ENCODE measurements at places on chromosomes 7 and 10.

DNA sequence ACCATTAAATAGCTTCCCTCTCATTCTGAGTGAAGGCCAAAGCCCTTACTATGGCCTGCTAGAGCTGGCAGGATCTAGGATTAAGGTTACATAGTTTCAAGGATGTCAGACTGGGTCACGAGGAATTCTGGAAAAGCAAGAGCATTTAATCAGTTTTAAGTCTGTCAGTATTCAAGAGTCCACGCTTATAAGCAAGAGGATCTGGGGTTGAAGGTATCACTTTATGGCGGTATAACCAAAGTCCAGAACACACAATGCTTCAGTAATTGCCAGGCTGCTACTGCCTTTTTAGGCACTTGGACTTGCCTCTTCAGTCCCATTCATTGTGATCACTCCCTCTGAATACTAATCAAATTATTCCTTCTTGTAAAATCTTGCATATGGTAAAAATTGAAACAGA lies 101.0 kb downstream of the HBP1 start:
- no peak for DNase-seq

DNA sequence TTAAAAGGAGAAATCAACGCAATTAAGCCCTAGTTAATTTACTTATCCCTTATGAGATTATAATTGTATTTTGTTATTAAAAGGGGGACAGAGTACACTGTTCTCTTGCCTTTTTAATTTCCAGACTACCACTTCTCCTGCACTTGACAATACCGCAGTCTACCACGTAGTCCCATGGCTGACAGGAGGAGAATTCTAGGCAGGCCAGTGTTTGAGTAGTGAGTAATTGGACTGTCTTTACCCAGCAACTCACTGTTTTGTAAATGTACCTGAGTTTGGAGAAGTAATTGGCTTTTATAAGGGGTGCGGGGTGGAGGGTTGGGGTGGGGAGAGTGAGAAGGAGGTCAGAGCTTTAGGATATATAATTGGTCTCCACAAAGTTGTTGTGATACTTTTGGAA lies 85.4 kb downstream of the CFTR start:
- no peak for DNase-seq

- DNase-seq: no peak
These were observed 9.2 kb upstream of the CPA1 start for GRCh38 chr7:130371046-130371445.

DNA sequence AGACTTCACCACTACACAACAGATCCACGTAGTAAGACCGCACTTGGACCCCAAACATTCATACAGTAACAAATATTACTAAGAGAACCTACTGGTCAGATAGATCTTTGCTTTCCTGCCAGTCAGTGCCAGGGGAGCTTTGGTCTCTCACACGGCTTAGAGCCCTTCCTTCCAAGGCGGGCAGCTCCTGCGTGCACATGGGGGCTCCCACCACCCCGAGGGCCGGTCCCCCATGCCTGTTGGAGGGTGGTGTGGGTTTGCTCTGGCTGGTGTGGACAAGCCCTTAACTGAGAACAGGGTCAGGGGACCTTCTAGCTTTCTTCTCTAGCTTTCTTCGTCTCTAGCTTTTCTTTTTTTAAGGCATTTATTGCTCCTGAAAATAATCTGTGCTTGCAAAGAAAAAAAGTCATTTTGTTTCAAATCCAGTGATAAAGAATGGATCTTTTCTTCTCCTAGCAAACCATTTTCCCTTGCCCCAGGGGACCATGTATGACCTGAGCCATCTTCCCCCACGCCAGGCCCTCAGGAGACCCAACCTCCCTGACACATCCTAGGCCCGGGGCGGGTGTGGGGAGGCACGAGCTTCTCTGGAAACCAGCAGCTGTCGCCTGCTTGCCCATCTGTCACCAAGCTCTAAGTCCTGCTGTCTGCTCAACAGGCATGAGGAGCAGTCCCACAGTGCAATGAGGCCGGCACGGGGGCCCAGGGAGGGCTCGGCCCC lies 591.1 kb downstream of the PTPRN2 start:
- no peak for DNase-seq
